ENCODE measurements at places on chromosomes 2 and 18. TPM values are rescaled to one million over a fixed set of nuclear protein-coding genes. Genes with fewer than 3 reads are reported as not detected.

DNA sequence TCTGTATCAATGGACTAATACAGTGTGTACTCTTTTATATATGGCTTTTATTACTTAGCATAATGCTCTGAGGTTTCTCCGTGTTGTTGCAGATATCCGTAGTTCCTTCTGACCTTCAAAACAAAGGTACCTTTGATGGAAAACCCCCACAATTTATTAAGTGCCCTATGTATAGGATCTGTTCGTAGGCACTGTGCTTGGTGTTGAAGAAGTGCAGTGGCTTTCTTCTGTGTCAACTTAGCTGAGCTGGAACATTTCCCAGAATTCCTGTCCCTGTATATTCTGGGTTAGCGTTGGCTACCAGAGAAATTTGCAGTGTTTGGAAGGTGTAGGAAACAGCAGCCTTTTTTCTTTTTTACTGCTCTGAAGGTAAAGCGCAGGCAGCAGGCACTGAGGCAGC is 56.3 kb upstream of the MSH2 start:
- H3K27me3 ChIP-seq, result no peaks in the 10 kb centered on the region
- H3K4me3 ChIP-seq, result no peak overlapping the region
- H3K36me3 ChIP-seq, result no peaks in the 10 kb centered on the region

GRCh38 chr2:98505971-98506664 is 61.5 kb downstream of the INPP4A start:
- H3K36me3 ChIP-seq, result no peaks in the 10 kb centered on the region
- H3K4me3 ChIP-seq, result no peak overlapping the region
- H3K4me1 ChIP-seq, result peaks cover 60% of the 10 kb centered on the region
- no peaks in the 10 kb centered on the region for H3K27me3 ChIP-seq

DNA sequence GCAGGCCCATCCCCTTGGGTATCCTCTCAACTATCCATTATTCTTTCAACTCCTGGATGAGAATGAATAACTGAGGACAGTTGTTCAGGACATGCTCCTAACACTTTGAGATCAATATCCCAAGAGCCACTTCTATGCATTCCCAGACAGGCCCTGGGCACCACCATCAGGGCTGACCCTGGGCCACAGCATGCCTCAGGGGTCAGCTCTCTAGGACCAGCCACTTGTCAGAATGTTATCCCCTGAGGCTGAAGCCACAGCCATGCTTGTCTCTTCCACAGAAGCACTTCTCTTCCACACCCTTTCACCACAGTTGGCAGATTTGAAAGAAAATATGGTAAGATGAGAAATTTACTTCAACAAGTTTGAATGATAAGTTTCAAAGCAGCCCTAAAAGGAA is 28.7 kb downstream of the SLC14A1 start:
- no peaks in the 10 kb centered on the region for H3K4me1 ChIP-seq
- H3K27ac ChIP-seq, result no peak overlapping the region
- H3K4me3 ChIP-seq, result no peak overlapping the region
- no peaks in the 10 kb centered on the region for H3K36me3 ChIP-seq
- no peak for DNase-seq

- no peak for DNase-seq
- H3K36me3 ChIP-seq, result no peaks in the 10 kb centered on the region
- no peaks in the 10 kb centered on the region for H3K4me1 ChIP-seq
- no peaks in the 10 kb centered on the region for H3K27me3 ChIP-seq
Measured at GRCh38 chr18:55875371-55875901, 287.4 kb upstream of the TCF4 start.

DNA sequence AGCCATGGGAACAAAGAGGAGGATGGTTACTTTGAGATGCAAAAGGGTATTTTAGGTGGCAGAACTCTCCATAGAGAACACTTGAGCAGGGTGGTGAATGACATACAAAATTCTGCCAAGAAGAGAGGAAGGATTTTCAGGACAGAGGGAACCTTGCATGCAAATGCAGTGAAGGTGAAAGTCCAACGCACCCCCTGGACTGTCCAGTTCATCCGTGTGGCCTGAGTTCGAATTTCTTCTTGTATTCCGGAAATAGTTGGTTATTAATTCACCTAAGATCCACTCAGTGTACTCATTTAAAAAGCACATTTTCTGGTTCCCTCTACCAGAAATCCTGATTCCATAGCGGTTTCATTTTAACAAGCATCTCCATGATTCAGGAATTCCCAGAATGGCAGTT is 5.5 kb downstream of the AOX1 start:
- no peaks in the 10 kb centered on the region for H3K27me3 ChIP-seq
- DNase-seq, result no peak

DNA sequence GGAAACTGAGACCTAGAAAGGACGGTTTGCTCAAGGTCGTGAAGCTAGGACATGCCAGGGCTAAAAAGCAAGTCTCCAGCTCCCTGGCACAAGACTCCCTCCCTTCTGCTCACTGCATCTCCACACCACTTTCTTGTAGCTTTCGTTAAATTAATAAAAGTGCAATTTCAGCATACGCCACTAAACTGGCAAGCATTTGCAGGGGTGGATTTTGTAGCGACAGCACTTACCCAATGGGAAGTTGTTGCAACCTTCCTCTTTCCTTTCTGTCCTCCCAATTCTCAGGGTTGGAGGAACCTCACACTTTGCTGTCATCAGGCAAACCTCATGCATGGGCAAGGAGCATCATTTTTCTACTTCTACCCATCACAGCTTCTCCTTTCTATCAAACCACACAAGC is 7.4 kb upstream of the RHOB start:
- peaks cover 16% of the 10 kb centered on the region for H3K4me1 ChIP-seq
- H3K36me3 ChIP-seq, result no peaks in the 10 kb centered on the region
- peak; percentile 41 for DNase-seq
- H3K4me3 ChIP-seq, result no peak overlapping the region
- peak overlapping the region; percentile 35 for H3K27ac ChIP-seq

GRCh38 chr2:33599175-33599942 is at the start of gene FAM98A:
Gene FAM98A, minus strand, starts transcription at chr2:33599299. Its CDS starts 78 bp downstream, at chr2:33599221.
- peak within 1 kb of the TSS; percentile 30 for H3K4me3 ChIP-seq
- H3K4me1 ChIP-seq, result peaks cover 22% of the 10 kb centered on the region
- peak; percentile 99 for DNase-seq
- peak within 1 kb of the TSS; percentile 67 for H3K27ac ChIP-seq
- no peaks in the 10 kb centered on the region for H3K27me3 ChIP-seq
- no peaks in the 10 kb centered on the region for H3K36me3 ChIP-seq

The CD207 gene
- not detected for total RNA-seq

The C2orf80 gene
- not detected for total RNA-seq

The NGEF gene
- 51.9 TPM for total RNA-seq

The MAL gene
- not detected for total RNA-seq

The RGPD3 gene
- 0.35 TPM for total RNA-seq

The GALR1 gene
- 3.5 TPM for total RNA-seq

Measured in adrenal gland (tissue), 19 donors.